ENCODE measurements at places on chromosomes 6 and 20. TPM values are rescaled to one million over a fixed set of nuclear protein-coding genes. Genes with fewer than 3 reads are reported as not detected.

The NKAIN2 gene
- total RNA-seq = not detected

The ECT2L gene
- total RNA-seq = not detected

The SGK2 gene
- 0.25 TPM for total RNA-seq

The TRAPPC3L gene
- total RNA-seq = not detected

The PLG gene
- 0.23 TPM for total RNA-seq

The CASS4 gene
- total RNA-seq = 4.6 TPM

DNA sequence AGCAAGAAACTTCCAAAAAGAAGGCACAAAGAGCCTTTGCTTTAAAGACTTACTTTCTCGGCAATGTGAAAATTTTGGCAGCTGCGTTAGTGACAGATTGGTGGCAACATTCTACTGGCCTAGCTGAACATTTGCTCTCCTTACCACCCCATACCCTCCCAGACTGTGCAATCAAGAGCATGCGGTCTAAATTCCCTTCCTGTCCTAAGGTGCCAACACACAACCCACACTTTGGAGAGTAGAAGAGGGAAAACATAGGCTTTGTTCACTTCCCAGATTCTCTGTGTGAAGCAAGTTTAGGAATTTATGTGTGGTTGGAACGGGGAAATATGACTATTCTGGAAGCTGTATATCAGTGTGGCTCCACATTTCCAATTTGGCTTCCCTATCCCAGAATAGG lies 29.8 kb upstream of the NEDD9 start:
- H3K4me1 ChIP-seq = peaks cover 42% of the 10 kb centered on the region
- H3K36me3 ChIP-seq = peaks cover 55% of the 10 kb centered on the region
- no peaks in the 10 kb centered on the region for H3K27me3 ChIP-seq
- DNase-seq = no peak
- no peak overlapping the region for H3K4me3 ChIP-seq
- no peak overlapping the region for H3K27ac ChIP-seq

DNA sequence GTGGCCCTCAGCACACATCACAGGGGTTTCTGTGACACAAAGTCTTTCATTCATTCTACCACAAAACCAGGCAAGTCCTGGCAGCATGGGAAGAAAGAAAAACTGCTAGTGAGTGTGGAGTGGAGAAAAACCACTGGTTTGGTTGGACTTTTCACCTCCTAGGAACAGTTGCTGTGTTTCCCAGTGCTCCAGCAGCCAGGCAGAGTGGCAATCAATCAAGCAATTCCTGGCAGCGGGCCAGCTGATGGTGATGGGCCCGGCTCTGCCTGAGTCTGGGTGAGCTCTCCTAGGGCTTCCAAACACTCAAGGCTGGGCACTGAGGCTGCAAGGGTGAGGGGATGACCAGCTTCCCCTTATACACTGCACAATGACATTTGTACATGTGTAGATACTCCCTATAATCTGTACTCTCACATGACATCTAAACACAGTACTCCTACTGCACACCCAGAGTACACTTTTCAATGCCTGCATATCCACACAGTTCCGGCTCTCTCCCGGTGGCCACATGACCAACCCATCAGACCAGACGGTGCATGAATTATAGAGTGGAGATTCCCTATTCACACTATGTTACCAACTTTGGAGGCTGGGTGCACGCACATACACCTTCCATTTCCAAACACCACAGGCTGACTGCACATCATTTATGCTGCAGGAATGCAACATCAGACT lies 156.6 kb downstream of the UNC5CL start:
- H3K4me1 ChIP-seq = peaks cover 7% of the 10 kb centered on the region
- H3K4me3 ChIP-seq = no peak overlapping the region
- H3K27me3 ChIP-seq = peaks cover 3% of the 10 kb centered on the region
- H3K27ac ChIP-seq = no peak overlapping the region
- H3K36me3 ChIP-seq = no peaks in the 10 kb centered on the region
- DNase-seq = no peak

DNA sequence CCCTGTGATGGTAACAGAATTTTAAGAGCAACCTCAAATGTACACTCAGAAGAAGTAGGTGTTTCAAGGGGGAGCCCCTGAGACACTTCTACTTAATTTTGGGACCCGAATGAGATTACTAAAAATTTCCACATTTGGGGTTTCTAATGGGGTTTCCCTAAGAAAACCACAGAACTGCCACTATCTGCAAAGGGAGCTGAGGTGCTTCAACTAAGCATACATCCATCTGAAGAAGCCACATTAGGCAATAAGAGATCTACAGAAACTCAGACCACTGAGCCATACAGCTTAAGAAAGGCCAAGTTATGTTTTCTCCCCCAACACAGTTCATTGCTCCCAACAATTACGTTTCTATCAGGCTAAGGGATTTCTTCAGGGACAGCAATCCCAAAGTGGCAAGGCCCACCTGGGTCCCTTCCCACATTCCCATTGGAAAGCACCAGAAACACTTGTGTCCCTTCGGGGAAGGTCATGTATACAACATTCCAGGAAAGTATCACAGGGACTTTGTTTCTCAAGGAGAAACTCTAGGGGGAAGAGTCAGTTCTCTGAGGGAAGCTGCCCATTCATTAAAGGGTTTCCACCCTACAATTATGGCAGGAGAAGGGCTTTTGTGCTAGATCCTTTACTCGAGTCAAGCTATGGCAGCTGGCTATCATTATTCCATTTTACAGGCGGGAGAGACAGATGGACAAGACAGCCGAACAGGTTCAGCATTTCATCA lies 5.0 kb downstream of the BCL2L1 start:
- peaks cover 54% of the 10 kb centered on the region for H3K4me1 ChIP-seq
- no peaks in the 10 kb centered on the region for H3K27me3 ChIP-seq
- peak overlapping the region; percentile 93 for H3K27ac ChIP-seq
- H3K36me3 ChIP-seq = peaks cover 99% of the 10 kb centered on the region

GRCh38 chr6:137465378-137466009 lies 28.7 kb downstream of the OLIG3 start:
- no peaks in the 10 kb centered on the region for H3K4me1 ChIP-seq
- H3K27ac ChIP-seq = no peak overlapping the region
- no peak overlapping the region for H3K4me3 ChIP-seq
- H3K36me3 ChIP-seq = no peaks in the 10 kb centered on the region
- H3K27me3 ChIP-seq = peaks cover 38% of the 10 kb centered on the region

DNA sequence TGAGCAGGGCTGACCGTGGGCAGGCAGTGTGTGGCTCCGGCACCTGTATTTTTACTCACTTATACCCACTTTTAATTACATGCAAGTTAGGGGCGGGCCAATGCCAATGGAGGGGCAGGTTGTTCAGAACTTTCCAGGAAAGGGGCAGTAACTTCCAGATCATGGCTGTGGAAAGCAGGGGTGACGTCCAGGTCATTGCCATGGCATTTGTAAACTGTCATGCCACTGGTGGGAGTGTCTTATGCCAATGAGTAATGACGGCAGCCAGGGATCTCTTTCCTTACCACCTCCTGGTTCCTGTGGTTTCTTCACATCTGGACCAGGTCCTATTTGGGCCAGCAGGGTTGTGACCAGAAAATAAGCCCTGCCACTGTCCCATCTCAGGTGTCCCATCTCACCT lies 258.7 kb downstream of the THBS2 start:
- H3K27me3 ChIP-seq = no peaks in the 10 kb centered on the region
- H3K36me3 ChIP-seq = no peaks in the 10 kb centered on the region
- H3K27ac ChIP-seq = no peak overlapping the region
- H3K4me3 ChIP-seq = no peak overlapping the region
- no peak for DNase-seq

DNA sequence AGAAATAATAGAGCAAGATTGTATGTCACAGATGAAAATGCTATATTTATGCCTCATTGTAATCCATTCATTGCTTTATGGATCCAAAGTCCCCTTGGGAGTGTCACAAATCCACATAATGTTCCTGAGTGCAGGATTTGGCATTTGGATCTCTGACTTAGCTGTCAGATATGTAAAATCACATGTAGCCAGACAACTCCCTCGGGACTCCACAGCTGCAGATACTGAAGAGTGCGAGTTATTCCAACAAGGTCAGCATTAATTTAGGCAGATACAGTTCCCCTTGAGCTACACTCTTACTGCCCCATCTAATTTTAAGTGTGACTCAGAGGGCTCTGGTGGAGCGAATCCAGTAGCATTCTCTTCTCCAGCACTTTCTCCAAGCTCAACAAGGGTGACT lies 433.2 kb downstream of the CD83 start:
- no peaks in the 10 kb centered on the region for H3K27me3 ChIP-seq
- no peak overlapping the region for H3K4me3 ChIP-seq
- no peak for DNase-seq
- H3K36me3 ChIP-seq = no peaks in the 10 kb centered on the region
- H3K4me1 ChIP-seq = peaks cover 1% of the 10 kb centered on the region
- no peak overlapping the region for H3K27ac ChIP-seq

DNA sequence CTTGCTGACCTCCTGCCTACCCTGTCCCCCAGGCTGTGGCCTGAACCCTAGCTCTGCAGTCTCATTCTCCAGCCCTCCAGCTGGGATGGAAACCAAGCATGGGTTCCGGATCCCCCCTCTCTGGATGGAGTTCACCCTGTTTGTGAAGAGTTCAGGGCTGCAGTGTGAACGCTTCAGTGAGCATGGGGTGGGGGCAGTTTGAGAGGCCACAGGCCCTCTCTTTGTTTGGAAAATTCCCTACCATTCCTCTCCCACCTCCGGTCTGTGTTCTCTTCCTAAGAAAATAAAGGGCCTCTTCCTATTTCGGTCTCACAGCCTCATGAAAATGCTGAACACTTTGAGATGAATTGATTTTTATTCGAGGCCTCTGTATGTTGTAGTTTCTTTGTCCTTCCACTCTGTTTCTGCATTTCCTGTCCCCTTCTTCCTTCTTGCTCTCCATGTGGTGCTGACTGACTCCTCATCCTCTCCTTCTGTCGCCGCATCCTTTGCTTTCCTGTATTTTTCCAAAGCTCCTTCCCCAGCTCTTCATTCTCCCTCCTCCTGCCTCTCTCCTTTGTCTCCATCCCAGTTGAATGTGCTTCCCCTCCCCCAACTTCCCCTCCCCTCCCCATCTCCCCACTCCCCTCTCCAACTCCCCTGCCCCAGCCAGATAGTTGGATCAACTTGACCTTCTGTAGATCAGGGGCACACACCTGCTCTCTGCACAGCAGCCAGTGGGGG lies 2.4 kb upstream of the KCNK5 start:
- peaks cover 8% of the 10 kb centered on the region for H3K27me3 ChIP-seq
- no peak overlapping the region for H3K4me3 ChIP-seq
- peaks cover 16% of the 10 kb centered on the region for H3K36me3 ChIP-seq
- no peak overlapping the region for H3K27ac ChIP-seq
- H3K4me1 ChIP-seq = peaks cover 12% of the 10 kb centered on the region

- H3K36me3 ChIP-seq = no peaks in the 10 kb centered on the region
- H3K27me3 ChIP-seq = peaks cover 38% of the 10 kb centered on the region
- no peak for DNase-seq
- peaks cover 2% of the 10 kb centered on the region for H3K4me1 ChIP-seq
- no peak overlapping the region for H3K27ac ChIP-seq
These were observed 1.1 kb downstream of the EPB41L1 start for GRCh38 chr20:36155629-36155971.

DNA sequence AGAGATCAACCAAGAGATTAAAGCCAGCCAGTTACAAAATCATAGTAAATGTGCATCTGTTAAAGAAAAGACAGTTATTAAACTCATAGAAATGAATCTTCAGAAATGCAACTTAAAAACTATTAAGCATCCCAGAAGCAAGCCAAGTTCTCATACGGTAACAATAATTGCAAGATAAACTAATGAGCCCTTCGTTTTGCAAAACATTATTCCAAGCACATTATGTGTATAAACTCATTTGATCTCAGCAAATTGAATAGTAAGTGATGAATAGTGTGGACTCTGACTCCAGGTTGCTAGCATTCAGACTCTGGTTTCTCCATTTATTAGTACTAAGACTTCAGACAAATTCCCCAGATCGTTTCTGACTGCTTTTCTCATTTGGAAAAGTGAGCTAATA lies 85.2 kb downstream of the SNAP25 start:
- no peak overlapping the region for H3K27ac ChIP-seq
- H3K4me1 ChIP-seq = peaks cover 24% of the 10 kb centered on the region
- DNase-seq = no peak
- peaks cover 52% of the 10 kb centered on the region for H3K27me3 ChIP-seq
- no peak overlapping the region for H3K4me3 ChIP-seq
- H3K36me3 ChIP-seq = peaks cover 12% of the 10 kb centered on the region

GRCh38 chr20:38357653-38358207 lies 11.4 kb downstream of the LBP start:
- H3K27me3 ChIP-seq = no peaks in the 10 kb centered on the region
- DNase-seq = no peak
- H3K36me3 ChIP-seq = no peaks in the 10 kb centered on the region
- H3K4me1 ChIP-seq = no peaks in the 10 kb centered on the region

- H3K27ac ChIP-seq = no peak overlapping the region
- peaks cover 7% of the 10 kb centered on the region for H3K4me1 ChIP-seq
- peaks cover 63% of the 10 kb centered on the region for H3K27me3 ChIP-seq
- H3K36me3 ChIP-seq = no peaks in the 10 kb centered on the region
- DNase-seq = no peak
These were observed 862 bp upstream of the TFAP2C start for GRCh38 chr20:56628015-56628872.

GRCh38 chr6:43714311-43715055 lies 26.9 kb upstream of the MRPS18A start:
- no peaks in the 10 kb centered on the region for H3K36me3 ChIP-seq
- no peak overlapping the region for H3K27ac ChIP-seq
- DNase-seq = no peak
- H3K27me3 ChIP-seq = peaks cover 15% of the 10 kb centered on the region
- H3K4me1 ChIP-seq = peaks cover 12% of the 10 kb centered on the region

- no peak overlapping the region for H3K27ac ChIP-seq
- peaks cover 5% of the 10 kb centered on the region for H3K4me1 ChIP-seq
- peaks cover 37% of the 10 kb centered on the region for H3K27me3 ChIP-seq
- no peaks in the 10 kb centered on the region for H3K36me3 ChIP-seq
- DNase-seq = no peak
- no peak overlapping the region for H3K4me3 ChIP-seq
These were observed 67.8 kb downstream of the RNF182 start for GRCh38 chr6:13992417-13993055.

DNA sequence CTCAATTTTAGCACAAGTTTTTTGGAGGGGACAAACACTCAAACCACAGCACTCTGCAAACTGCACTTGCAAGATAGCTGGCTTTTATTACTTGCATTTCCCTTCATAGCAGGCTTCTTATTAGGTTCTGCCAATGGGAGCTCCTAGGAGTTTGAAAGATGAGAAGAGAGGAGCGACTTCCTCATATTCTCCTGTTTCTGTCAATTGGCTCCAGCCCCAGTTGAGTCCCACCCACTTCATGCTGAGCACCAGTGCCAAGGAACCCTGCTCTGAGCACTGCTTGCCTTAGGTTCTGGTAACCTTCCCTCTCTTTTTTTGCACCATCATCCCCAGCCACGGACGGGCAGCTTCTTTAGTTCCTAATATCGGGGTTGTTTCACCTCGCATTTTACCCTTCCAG lies 67.9 kb downstream of the PSMB1 start:
- DNase-seq = no peak
- H3K36me3 ChIP-seq = no peaks in the 10 kb centered on the region
- no peaks in the 10 kb centered on the region for H3K4me1 ChIP-seq
- no peak overlapping the region for H3K27ac ChIP-seq

Data from activated T-helper 2 cell treated with anti-CD3 and anti-CD28 coated beads, Interferon-gamma antibody, Interleukin-2, Interleukin-4, amounts not matched to agents 10 μg/mL and 5 μg/mL and 100 μg/mL, durations not matched to agents 14 hours and 24 hours and 36 hours (primary cell).